Activated T-cell treated with anti-CD3 and anti-CD28 coated beads, Interleukin-2, amount 50 U/mL, for 24 hours (primary cell): ENCODE measurements at places on chromosomes 3 and 15.

DNA sequence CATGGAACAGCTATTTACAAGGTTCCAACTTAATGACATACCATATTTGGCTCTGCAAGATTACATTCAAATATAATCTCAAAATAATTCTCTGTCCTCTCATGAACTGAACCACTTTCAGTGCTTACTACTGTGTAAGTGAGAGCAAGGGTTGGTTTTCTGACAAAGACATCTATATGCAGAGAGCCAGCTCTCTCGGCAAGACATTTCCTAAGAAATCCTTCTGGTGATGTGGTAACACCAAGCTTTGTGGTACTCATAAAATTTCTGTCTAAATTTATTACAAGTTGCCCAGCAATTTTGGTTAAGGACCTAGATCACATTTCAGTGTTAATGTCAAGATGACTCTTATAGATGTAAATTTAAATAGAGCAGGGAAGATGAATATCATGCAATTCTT lies 184.9 kb downstream of the GAP43 start:
- no peak for DNase-seq
- no peak overlapping the region for H3K27ac ChIP-seq
- no peaks in the 10 kb centered on the region for H3K36me3 ChIP-seq
- H3K4me1 ChIP-seq: peaks cover 11% of the 10 kb centered on the region
- peaks cover 58% of the 10 kb centered on the region for H3K27me3 ChIP-seq
- no peak overlapping the region for H3K4me3 ChIP-seq

DNA sequence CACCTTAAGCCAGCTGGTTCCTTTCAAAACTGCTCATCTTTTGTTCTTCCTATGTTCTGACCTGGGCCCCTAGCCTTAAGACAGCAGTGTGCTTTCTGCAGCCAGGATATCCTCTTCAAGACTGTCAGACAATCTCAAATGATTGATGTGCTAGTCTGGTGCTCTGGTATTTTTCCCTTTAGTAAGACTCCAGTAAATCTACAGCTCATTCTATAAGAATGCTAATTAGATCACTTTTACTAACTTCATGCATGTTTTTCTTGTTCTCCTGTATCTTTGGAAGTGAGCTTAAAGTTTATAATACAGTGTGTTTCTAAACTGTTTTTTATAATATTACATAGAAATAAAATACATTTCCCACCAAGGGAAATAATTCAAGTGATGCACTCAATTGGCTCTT lies 220.9 kb upstream of the NANOGP8 start:
- DNase-seq: no peak
- H3K36me3 ChIP-seq: no peaks in the 10 kb centered on the region
- no peaks in the 10 kb centered on the region for H3K27me3 ChIP-seq

DNA sequence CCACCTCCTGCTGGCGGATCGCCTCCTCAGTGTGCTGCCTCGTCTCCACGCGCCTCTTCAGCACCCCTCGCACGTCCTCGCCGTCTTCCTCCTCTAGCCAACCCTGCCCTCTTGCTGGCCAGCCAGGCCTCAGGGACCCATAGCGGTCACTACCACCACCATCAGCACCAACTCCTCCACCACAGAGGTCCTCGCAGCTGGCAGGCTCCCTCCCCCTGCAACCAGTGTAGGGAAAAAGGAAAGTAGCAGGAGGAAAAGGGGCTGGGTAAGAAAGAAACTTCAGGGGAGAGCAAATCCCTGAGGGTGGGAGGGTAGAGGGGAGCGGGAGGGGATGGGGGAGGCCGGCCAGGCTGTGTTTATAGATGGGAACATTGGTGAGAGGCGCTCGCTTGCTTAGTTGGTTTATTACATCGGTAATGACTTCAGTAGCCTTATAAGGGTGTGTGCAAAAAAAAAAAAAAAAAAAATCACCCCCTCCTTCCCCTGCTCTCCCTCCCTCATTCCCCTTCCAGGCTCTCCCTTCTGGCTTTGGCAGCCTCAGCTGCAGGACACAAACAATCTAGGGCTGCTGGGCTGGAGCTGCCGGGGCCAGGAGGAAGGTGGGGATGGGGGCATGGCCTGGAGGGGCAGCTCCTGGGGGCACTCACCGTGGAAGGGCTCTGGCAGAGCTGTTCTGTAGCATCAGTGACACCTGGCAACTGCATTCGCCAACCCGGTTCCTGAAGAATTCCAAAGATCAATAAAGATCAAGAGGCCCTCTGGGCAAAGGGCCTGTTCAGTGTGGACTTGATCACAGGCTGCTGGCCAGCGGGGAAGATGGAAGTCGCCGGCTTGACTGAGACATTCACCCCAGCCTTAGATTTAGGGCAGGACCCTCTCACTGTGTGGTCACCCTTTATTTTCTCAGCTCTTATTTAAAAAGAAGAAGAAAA lies 116.2 kb upstream of the HACD2 start:
- H3K27me3 ChIP-seq: peaks cover 3% of the 10 kb centered on the region
- H3K4me3 ChIP-seq: no peak overlapping the region
- H3K27ac ChIP-seq: no peak overlapping the region
- no peaks in the 10 kb centered on the region for H3K4me1 ChIP-seq
- no peak for DNase-seq
- no peaks in the 10 kb centered on the region for H3K36me3 ChIP-seq

GRCh38 chr3:170656284-170656683 lies 70.4 kb upstream of the SLC7A14 start:
- no peak overlapping the region for H3K27ac ChIP-seq
- no peak for DNase-seq
- H3K27me3 ChIP-seq: peaks cover 18% of the 10 kb centered on the region
- no peaks in the 10 kb centered on the region for H3K4me1 ChIP-seq
- H3K4me3 ChIP-seq: no peak overlapping the region

GRCh38 chr3:41321642-41321980 lies 122.3 kb downstream of the CTNNB1 start:
- no peak overlapping the region for H3K4me3 ChIP-seq
- H3K27ac ChIP-seq: no peak overlapping the region
- no peaks in the 10 kb centered on the region for H3K4me1 ChIP-seq
- no peaks in the 10 kb centered on the region for H3K27me3 ChIP-seq
- DNase-seq: no peak

DNA sequence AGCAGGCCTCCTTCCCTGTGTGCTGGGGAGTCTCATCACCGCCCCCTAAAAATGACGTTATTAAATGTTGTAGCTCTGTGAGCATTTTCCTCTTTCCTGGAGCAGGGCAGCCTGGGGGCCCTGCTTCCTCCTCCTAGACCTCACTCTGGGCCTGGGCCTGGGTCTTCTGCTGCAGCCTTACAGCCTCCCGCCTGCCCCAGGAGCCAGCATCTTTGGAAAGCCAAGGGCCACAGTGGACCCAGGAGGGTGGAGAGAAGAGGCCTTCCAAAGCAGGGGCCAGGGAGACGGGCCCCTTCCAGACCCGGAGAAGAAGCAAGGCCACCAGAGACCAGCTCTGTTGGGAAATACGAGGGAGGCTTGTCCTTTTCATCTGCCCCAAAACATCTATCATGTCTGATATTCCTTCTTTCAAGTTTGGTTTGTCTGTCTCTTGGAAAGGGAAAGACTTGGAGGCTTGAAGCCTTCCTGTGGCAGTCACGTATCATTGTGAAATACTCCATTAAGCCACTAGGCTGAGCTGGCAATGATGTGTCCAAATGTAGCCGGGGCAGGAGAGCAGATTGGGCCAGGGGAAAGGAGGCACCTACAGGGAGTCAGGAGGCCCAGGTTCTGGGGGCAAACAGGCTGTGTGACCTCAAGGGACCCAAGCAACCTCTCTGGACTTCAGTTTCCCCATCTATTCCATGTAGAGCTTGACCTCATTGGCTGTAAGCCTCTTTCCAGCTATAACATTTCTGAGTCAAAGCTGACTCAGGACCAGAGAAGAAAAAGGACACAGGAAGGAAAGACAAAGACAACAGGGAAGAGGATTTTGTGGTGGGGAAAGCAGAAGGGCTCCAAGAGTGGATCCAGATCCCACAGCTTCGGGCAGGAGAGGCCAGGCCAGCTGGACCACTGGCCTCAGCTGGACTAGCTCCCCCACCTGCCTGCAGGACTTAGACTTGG lies 31.1 kb downstream of the CYP11A1 start:
- no peak overlapping the region for H3K27ac ChIP-seq
- H3K4me1 ChIP-seq: no peaks in the 10 kb centered on the region
- no peak for DNase-seq
- H3K27me3 ChIP-seq: no peaks in the 10 kb centered on the region

DNA sequence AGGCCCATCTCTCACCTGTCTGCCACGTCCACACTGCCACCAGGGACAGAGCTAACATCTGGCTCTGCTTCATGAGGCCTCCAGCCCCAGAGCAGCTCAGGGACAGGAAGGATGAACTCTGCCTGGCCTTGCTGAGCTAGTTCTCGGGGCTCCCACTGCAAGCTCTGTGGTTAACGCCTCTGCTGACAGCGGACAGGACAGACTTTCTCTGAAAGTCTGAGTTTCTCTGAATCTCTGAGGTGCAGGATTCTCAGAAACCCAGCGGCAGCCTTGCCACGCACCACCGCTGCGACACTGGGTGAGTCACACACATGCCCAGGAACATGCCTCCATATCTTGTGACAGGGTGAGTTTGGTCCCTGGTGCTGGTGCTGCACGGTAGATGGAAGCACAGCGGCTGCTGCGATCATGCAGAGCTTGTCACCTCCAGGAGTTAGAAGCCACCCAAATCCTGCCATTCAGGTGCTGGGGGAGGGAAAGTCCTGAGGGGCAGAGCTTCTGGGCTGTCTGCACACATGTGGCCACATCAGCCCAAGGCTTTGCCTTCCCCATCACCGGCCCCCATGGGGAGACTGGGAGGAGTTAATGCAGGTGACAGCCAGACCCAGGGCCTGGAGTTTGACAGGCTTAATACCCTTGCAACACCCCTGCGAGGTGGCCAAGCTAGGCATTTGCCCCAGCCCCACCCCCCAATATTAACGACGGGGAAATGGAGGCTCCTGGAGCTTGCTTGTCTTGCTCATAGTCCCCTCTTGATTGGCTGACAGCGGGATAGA lies 267.0 kb downstream of the PLCL2 start:
- H3K4me3 ChIP-seq: peak overlapping the region; percentile 63
- peaks cover 37% of the 10 kb centered on the region for H3K4me1 ChIP-seq
- DNase-seq: peak; percentile 86
- no peaks in the 10 kb centered on the region for H3K27me3 ChIP-seq
- peaks cover 45% of the 10 kb centered on the region for H3K36me3 ChIP-seq

GRCh38 chr3:23834082-23834870 lies 28.5 kb downstream of the UBE2E1 start:
- peaks cover 60% of the 10 kb centered on the region for H3K4me1 ChIP-seq
- no peak overlapping the region for H3K4me3 ChIP-seq
- H3K36me3 ChIP-seq: peaks cover 6% of the 10 kb centered on the region
- H3K27ac ChIP-seq: no peak overlapping the region
- DNase-seq: no peak

DNA sequence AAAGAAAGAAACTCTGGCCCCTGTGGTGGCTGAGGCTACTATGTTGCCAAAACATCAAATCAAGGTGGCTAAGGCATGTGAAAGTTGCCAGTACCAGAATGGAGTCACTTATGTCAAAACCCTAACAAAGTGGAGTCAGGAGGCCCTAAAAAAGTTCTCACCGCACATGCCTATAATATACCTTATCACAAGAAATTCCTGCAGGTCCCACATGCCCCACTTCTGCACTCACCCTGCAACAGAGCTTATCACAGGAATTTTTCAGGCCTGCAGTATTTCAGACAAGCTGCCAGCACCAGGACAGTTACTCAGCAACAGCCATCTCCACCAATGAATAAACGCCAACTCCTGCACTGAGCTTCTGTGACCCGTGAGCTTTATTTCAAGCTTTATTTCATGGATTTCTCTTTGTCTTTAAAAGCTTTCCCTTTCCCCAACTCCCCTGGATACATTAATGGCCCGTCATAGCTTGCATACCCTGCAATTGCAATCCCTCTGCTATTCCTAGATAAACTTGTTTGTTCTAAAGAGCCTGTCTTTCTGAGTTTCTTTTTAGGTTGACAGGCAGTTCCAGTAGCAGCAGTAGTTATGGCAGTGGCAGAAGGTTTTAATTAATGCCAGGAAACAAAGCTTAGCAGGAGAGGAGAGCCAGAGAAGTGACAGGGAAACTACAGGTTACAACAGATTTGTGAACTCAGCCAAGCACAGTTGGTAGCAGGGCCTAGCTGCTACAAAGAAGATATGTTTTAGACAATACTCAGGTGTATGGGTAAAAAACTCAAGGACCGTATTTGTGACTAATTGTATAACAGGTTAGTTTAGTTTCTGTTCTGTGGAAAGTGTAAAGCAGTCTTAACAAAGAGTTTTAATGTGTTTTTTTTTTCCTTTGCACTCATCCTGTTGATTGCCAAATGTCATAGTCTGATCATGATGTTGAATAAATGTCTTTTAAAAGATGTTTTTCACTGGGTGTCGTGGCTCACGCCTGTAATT lies 15.9 kb upstream of the TMEM42 start:
- H3K27me3 ChIP-seq: no peaks in the 10 kb centered on the region
- H3K4me3 ChIP-seq: no peak overlapping the region
- H3K27ac ChIP-seq: no peak overlapping the region
- H3K4me1 ChIP-seq: no peaks in the 10 kb centered on the region
